ENCODE measurements at places on chromosomes 7 and 10.
A peak's percentile ranks its signal among the peaks of the same experiment; 100 is the strongest.

DNA sequence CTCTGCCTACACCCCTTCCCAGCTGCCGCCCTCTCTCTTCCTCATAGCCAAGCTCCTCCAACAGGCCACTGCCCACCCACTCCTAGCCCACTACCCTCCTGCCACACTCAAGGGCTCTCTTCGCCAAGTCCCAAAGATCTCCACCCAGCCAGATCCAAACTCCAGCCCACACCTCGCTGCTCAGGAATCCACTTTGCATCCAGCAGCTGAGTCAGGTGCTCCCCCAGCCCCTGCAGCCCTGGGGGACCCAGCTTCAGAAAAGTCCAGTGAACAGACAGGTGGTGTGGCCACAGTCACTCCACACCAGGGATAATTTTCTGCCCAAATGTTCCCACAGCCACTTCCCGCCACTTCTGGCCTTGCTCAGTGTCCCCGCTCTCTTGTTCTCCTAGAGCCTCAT is 10.9 kb downstream of the OGDHL start:
- no peak for DNase-seq

GRCh38 chr7:18495412-18496340 is at the start of gene HDAC9:
Gene HDAC9, plus strand, starts transcription at chr7:18495749. Its CDS starts 554 bp downstream, at chr7:18496303.
- DNase-seq = peak; percentile 56

DNA sequence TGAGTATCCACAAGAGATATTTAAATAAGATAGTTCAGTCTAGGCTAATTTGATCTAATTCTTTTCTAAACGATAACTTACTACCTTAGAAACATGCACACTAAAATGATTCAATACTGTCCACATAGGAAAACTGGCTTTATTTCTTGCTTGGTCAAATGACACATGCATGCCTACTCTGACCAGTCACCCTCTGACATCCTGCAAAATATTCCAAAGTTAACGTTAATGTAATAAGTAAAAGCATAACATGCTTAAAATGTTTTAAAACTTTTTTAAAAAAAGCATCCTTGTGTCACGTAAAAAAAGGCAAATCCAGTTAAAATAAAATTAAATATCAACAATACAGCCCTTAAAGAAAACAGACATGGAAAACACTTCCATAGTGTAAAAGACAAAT is 70.2 kb downstream of the UBE2H start:
- DNase-seq = peak; percentile 51

GRCh38 chr10:1063232-1063865 is 7.2 kb downstream of the WDR37 start:
- DNase-seq = no peak

GRCh38 chr10:10294184-10294880 is 723.3 kb upstream of the CELF2 start:
- DNase-seq = no peak

DNA sequence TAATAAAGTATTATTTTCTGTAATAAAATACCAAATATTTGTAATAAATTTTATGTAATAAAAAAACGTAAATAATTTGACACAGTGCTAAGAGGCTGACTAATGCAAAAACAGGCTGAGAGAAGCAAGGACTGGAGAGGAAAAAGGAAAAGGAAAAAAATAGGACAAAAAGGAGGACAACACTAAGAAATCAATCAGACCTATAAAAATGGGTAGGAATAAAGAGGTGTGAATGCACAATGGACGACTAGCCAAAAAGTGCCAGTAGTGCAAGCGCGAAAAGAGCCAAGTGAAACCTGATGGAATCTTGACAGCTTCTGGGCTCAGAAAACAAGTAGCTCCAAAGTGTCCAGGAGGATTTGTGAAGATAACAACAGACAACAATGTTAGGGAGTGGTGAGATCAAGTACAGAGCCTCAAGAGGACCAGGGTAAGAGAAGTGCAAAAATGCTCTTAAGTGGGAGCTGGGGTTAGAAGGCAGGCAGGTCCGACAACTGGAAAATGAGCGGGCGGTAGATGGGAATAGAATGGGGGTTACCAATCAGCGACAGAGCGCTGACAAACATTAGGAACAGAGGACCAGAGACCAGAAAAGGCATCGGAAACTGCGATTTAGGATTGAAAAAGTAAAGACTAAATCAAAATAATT is 1.2 kb downstream of the BRAF start:
- DNase-seq = no peak

GRCh38 chr7:25830215-25830614 is 321.8 kb upstream of the NFE2L3 start:
- no peak for DNase-seq

GRCh38 chr7:85196696-85197095 is 9.8 kb upstream of the SEMA3D start:
- DNase-seq = peak; percentile 34

DNA sequence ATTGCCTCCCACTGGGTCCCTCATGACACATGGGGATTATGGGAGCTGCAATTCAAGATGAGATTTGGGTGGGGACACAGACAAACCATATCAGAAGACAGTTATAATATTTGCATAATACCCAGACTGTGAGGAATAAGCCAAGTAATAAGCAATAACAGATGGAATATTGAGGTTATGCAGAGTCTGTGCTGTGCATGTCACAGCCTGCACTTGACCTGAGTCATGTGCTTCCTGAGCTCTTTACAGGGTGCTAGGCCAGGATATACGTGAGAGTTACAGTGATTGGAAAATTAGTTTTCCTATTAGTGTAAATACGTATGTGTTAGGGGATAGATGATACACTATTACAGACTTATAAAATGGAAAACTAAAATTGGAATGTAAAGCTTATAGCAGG is 288.7 kb downstream of the SDK1 start:
- no peak for DNase-seq

DNA sequence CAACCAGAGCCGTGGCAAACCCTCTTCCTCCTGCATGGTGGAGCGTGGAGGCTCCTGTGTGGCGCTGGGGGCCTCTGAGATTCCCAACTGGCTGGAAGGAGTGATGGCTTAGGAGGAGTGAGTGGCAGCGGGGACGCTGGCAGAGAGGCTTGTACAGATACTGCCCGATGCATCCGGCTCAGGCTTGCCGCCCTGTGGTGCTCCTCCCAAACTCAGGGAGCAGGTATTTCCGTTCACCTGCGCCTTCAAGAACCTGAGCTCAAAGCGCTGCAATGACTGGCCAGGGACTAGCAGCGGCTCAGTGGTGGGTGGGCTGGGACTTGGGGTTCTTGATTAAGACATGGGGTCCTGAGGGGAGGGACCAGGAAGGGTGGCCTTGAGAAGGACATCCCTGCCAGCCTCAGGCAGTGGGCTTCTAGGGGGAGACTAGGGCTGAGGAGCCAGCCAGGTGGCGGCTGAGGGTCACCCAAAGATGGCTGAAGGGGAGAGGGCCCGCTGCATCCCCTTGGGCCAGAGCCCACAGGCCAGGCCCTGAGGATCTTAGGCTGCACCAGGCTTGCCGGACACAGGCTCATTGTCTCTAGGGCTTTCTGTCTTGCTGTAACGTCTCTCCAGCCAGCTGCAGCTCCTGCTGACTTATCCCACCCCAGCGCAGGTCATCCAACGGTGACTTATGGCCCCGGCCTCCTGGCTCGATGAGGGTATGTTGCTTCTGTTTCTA is 3.2 kb downstream of the ZNF775 start:
- no peak for DNase-seq

DNA sequence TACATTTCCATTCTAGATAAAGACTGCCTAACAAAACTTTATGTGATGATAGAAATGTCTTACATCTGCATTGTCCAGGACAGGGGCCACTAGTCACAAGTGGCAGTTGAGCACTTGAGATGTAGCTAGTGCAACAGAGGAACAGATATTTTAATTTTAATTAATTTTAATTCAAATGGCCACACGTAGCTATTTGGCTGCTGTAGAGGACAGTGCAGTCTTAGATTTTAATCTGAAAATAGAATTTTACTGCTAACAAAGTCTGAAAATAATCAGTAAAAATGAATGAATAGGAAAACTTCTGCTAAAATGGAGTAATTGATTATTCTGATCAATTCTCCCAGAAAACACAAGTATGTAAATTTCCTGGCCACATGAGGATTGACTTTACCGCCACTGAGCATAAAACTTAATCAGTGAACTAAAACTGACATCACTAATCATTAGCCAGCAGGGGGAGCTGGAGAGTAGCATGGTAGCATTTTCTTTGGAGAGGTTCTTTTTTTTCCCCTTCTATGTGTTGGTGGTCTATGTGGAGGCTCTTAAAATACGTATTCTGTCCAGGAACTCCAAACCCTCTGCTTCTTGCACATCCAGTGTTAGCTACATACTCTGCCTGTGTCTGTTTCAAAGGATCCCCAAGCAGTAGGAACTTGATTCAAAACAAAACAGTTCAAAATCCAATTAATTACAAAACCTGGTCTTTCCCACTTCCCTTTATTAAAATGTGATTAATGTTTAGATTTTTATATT is 52.1 kb downstream of the TSPAN12 start:
- DNase-seq = peak; percentile 69

DNA sequence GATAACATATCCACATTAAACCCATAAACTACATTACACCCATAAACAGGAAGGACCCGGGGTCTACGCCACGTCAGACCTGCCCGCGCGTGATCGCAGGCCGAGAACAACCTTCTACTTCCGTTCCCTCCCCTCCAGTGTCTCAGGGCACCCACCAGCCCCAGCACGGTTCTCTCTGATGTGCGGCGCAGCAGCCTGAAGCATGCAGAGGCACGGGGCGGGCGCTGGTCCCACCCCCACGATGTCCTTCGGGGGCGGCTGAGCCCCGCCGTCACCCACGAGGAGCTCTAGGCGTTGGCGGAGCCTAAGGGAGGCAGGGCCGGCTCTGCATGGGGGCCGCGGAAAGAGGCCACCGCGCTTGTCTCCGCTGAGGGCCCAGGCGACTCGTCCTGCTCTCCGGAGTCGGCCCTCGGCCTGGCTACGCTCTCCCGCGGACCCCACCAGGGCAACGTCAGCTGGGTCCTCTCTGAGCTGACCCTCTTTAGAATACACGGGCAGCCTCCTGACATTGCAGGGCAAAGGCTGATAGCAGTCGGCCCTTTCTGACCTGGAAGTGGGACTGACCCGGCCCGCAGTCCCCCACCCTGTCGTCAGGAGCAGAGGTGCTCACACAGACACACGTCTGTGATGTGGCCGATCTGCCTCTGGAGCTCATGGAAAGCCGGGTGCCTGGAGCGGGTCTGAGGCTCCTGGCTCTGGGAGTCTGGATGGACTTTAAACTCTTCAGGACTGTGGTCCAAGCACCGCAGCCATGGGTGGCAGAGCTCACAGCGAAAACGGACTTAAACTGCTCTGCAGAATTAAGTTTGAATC is 65.6 kb upstream of the ADGRA1 start:
- no peak for DNase-seq
